ENCODE measurements at places on chromosomes 12 and 14.

DNA sequence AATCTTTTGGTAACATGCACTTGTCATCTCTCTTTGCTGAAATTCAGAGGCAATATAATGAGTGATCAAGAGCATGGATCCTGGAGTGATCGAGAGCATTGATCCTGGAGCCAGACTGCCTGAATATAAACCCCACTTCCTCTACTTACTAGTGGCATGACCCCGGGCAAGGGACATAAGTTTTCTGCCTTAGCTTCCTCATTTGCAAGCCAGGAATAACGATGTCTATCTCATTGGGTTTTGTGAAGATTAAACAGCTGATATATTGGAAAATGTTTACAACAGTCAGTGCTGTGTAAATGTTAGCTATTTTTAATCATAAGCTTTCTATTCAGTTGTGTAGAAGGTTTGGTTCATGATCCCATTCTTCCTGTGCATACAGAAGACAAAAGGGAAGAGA is 2.4 kb upstream of the CSRNP2 start:
- DNase-seq = no peak

- DNase-seq = no peak
Measured at GRCh38 chr12:79933532-79934264, 1.2 kb downstream of the PPP1R12A start.

GRCh38 chr12:93833946-93834345 is 156.8 kb downstream of the CRADD start:
- no peak for DNase-seq

- no peak for DNase-seq
Measured at GRCh38 chr12:15709551-15709950, 79.6 kb downstream of the EPS8 start.

- DNase-seq = no peak
Measured at GRCh38 chr12:11731042-11731357, 81.5 kb downstream of the ETV6 start.

- no peak for DNase-seq
Measured at GRCh38 chr12:49801141-49802063, 26.8 kb downstream of the NCKAP5L start.

- DNase-seq = no peak
Measured at GRCh38 chr14:101074196-101075024, 170.9 kb upstream of the RTL1 start.

DNA sequence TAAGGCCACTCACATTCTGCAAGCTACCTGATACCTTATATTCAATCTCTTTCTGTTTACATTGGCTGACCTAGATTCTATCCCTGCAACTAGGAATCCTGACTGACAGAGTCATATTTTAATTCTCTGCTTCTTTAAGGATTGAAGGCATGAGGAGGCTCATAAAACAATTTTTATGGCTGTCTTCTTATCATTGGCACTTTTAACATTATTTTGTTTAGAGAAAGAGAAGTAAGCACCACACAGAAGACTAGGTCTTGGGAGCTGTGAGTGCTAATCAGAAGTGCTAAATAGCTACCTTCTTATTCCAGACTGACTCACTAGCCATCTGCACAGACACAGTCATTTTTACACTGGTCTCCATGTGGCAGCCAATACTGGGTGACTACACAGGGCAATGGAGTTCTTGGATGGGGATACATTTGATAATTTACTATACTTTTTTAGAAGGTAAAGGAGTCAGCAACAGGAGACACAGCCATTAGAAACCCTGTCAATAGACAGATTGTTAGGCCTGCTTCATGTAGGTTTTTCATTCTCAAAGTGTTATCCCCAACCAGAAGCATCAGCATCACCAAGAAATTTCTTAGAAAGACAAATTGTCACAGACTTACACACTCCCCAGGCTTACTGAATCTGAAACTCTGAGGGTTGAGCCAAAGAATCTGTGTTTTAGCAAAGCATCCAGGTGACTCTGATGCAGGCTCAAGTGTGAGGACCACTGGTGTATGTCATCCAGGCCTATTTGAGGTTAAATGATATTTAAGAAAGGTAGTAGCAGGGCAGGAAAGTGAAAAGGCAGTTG is 214.1 kb downstream of the DUSP6 start:
- DNase-seq = no peak

DNA sequence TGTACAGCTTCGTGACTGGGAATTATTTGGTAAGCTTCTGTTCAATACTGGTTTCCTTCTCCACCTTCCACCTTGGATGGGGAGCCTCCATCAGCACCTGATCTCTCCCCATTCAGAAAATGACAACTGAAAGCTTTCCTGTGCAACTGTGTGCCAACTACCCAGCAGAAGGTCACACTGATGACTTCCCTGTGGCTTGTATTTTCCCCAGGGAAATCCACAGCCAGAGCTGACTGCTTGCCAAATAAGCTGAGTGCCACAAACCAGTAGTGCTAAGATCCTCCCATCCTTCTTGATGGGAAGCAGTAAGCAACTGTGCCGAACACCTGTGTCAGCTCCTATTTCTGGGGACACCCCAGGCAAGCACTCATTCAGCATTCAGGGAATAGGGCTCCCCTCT is 257.2 kb upstream of the SOX5 start:
- no peak for DNase-seq

- DNase-seq = no peak
Measured at GRCh38 chr12:104577581-104577981, 120.8 kb downstream of the CHST11 start.

GRCh38 chr14:63710497-63710896 is 17.4 kb downstream of the SGPP1 start:
- no peak for DNase-seq

- DNase-seq = no peak
Measured at GRCh38 chr14:32085845-32086383, 8.8 kb downstream of the ARHGAP5 start.

DNA sequence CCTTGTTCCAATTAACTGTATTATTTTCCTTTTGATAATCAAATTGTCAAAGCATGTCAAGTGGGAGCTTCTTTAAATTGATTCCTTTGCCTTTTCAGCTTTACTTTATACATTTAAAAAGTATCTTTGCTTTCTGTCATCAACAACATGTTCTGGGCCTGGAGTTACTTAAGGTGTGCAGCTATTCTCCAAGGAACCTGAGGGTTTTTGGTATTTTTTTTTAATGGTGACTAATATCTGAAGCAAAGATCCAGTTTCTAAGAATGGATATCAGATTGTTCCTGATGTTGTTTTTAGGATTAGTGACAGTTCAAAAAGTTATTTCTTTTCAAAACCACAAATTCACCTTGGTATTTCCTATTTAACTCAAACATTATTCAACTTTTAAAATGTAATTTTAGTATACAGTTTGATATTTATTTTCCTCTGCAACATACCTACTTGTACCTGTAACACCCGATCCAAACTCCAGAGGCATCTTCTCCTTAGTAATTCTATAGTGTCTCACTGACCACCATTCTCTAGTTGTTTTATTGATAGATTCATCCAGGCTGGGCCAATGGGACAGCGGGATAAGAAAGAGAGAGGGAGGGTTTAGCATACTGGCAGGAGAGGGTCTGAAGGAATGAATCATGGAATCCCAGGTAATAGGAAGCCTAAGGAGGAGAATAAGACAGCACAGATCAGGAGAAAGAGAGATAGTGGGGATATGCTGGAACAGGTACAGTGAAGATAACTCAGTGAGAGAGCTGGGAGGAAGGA is 3.1 kb downstream of the CBLN3 start:
- DNase-seq = no peak

DNA sequence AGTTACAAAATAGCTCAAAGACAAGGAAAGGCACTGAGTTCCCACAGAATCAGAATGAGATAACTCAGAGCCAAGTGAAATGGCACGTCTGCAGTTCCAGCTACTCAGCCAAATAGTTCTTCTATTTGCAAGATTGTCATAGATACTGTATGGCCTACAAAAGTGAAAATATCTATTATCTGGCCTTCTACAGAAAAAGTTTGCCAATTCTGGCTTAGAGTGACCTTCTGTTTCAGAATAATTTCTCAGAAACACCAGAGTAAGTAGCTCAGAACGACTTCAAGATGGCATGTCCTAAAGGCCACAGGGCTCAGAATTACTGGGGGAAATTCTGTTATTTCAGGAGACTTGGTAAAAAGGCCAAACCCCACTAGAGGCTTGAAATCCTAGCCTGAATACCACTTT is 10.7 kb upstream of the RTRAF start:
- no peak for DNase-seq

GRCh38 chr12:97223419-97223818 is 239.2 kb upstream of the RMST start:
- DNase-seq = peak; percentile 21

DNA sequence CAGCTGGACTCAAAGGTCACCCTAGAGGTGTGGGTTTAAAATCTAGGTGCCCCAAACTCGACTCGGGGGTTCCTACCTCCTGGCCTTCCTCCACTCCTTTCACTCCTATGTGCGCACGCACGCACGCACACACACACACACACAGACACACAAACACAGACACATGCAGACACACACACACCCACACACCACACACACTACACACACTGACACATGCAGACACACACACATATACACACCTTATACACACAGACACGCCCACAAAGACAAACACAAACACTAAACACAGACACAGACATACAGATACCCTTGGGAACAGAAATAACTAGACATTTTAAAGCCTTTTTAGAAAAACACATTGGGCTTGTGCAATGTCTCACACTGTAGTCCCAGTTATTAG is 31.8 kb downstream of the GSC start:
- no peak for DNase-seq

DNA sequence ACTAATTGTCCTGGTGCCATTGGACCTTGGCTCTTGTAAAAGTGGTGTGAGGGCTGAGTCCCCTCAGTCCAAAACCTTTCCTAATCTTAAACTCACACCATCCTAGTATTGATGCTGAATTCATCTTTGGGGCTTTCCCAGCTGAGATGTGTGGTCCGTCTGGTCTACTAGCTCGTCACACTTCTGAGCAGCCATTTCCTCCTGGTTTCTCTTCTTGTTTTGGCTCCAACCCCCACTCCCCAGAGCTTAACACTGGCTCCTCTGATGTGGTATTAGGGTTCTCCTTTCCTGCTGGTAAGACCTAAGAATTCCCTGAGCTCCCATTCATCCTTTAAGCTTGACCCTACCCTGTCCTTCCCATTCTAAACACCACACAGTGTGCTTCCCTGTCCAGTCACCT is 900.6 kb downstream of the VRK1 start:
- no peak for DNase-seq

- no peak for DNase-seq
Measured at GRCh38 chr14:44438936-44439335, 68.1 kb downstream of the FSCB start.

GRCh38 chr14:75542588-75543091 is 20.4 kb downstream of the BATF start:
- peak; percentile 84 for DNase-seq

- DNase-seq = no peak
Measured at GRCh38 chr12:38892087-38892786, 13.2 kb downstream of the CPNE8 start.

GRCh38 chr12:81255456-81255855 is 177.6 kb downstream of the ACSS3 start:
- no peak for DNase-seq

- no peak for DNase-seq
Measured at GRCh38 chr14:96231526-96232130, 24.4 kb upstream of the BDKRB1 start.

DNA sequence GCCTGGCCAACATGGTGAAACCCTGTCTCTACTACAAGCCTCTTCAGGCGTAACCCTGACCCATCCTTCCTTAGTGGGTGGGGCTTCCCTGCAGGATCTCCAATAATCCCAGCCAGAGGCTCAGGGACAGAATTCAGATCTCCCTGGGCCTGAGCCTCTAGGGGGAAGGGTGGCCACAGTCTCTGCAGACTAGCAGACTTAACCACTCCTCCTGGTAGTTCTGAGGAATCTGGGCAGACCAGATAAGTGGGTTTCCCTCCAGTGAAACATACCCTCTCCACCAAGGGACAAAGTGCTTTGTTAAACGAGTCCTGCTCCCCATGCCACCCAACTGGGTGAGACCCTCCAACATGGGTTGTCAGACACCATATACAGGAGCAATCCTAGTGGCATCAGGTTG is 36.6 kb upstream of the TRIM9 start:
- no peak for DNase-seq

- no peak for DNase-seq
Measured at GRCh38 chr14:83217492-83217891, 1683.8 kb upstream of the SEL1L start.

DNA sequence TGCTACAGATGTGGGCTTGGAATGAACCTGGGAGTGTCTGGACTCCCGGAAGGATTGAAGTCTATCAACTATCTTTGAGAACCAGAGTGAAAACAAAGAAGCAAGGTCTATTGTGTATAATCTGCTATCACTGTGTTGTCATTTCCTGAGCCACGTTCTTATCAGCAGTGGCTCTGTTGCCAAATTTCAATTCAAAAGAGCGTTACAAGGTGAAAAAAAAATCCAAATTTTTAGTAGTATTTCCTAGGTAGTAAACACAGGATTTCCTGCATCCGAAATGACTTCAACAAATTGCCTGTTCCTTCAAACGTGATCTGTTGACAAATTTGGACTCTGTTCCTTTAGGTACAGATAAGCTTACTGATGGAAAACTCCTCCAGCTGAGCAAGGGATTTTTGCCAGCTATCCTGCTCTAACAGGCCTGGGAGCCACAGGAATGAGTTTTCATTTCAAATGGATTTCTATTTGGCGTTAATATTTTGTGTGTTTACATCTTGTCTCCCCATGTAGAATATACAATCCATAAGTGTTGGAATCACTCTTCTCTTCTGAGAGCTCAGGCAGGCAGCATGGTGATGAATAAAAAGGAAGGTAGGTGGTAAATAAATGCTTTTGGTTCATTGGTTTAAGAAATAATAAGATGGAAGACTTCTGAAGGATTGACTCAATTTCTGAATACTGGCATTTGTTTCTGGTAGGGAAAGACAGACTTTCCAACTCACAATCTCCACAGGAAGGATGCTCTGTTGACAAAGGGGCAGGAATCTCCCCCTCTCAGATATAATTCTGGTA is 58.5 kb downstream of the GPR135 start:
- DNase-seq = no peak

DNA sequence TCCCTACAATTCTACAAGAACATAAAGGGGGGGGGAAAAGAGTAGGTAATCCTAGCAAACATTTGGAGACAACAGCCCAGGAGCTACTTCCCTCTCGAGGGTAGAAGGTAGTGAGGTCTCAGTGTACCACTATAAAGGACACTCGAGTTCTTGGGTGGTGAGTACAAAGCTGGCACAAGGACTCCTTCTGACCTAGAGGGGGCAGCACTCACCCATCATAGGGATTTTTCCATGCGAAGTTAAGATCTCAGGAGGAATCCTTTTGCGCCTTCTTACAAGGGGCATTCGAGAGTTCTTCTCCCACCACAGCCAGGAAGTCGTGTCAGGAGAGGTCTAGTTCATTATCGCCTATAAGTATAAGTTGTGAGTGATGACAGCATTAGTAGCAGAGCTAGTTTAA is 200.2 kb upstream of the RBM19 start:
- DNase-seq = peak; percentile 3

DNA sequence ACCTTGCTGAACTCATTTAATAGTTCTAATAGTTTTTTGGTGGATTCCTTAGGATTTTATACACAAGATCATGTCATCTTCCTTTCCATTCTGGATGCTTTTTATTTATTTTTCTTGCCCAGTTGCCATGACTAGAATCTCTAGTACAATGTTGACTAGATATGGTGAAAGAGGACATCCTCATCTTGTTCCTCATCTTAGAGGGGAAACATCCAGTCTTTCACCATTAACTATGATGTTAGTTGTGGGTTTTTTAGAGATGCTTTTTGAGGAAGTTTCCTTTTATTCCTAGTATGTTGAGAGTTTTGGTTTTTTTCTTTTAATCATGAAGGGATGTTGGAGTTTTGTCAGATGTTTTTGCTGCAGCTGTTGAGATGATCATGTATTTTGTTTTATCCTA is 8.7 kb downstream of the ANKRD13A start:
- DNase-seq = no peak

- no peak for DNase-seq
Measured at GRCh38 chr12:10715491-10715890, 7.6 kb downstream of the YBX3 start.

- no peak for DNase-seq
Measured at GRCh38 chr12:45986641-45987339, 3.6 kb downstream of the SCAF11 start.

Data from GM13976 (cell line).